Right atrium auricular region (tissue), 2 donors: ENCODE measurements at places on chromosomes 3 and 15.

DNA sequence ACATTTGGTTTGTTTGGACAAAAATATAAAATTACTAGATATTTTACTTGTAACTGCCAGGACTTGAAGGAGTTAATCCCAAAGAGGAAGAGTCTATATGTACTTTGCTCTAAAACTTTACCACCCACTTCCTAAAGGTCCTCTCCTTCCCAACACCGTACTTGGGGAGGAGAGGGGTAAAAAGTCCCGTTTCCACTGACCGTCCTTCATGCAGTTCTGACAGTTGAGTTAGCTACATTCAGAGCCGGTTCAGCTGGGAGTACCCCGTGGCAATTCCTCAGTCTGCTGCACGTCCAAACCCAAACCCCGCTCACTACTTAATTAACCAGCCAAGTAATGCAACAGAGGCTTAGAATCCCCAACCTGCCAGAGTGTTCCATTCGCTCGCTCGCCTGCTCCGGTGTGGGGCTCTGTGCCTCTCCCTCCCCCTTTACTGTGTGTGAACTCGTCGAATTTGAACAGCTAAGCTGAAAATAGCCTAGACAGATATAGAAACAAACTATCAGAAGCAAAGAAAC, 519.7 kb downstream of the FOXP1 start:
- H3K27me3 ChIP-seq, result no peaks in the 10 kb centered on the region
- peak overlapping the region; percentile 59 for H3K4me3 ChIP-seq
- H3K27ac ChIP-seq, result peak overlapping the region; percentile 96

DNA sequence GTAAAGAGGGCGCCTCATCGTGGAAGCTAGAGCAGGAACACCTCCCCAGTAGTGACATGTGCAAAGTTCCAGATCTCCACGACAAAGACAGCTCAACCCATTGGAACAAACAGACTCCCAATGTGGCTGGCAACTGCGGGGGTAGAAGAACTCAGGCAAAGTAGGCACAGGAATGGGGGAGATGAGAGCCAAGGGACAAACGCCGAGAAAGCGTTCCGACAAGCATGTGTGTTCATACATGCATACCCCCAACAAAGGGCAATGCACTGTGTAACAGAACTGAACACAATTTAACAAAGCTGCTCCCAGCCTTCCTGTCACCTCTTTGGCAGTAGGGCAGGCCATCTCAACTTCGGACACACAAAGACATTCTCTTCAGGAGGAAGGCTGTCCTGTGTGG, 11.6 kb downstream of the RCCD1 start:
- H3K36me3 ChIP-seq, result peaks cover 8% of the 10 kb centered on the region
- no peak for DNase-seq
- H3K27ac ChIP-seq, result no peak overlapping the region
- H3K4me1 ChIP-seq, result peaks cover 5% of the 10 kb centered on the region
- H3K27me3 ChIP-seq, result no peaks in the 10 kb centered on the region
- no peak overlapping the region for H3K4me3 ChIP-seq

- no peak for DNase-seq
- H3K4me3 ChIP-seq, result no peak overlapping the region
- H3K36me3 ChIP-seq, result no peaks in the 10 kb centered on the region
Observed at GRCh38 chr3:127585163-127585812, 5.2 kb downstream of the TPRA1 start.

- H3K27ac ChIP-seq, result no peak overlapping the region
- no peaks in the 10 kb centered on the region for H3K4me1 ChIP-seq
- no peak overlapping the region for H3K4me3 ChIP-seq
- no peaks in the 10 kb centered on the region for H3K27me3 ChIP-seq
Observed at GRCh38 chr3:85631070-85631469, 672.3 kb downstream of the CADM2 start.

DNA sequence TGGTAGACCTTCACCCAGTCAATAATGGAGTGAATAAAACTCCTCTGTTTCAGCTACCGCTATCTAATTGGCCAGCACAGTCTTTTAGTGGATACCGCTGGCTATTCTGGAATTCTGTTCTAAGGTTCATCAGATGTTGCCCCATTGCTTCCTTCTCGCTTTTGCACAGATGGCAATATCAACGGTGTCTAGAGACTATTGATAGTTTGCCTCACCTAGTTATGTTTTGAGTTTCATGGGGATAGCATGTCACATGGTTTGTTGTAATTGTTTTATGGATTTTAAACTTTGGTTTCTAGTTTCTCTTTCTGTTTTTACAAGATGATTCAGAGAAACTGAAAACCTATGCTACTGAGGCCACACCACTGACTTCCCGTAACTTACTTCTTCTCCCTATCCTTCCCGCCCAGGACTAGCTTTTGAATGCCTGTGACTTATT, 2.0 kb downstream of the XRN1 start:
- H3K27me3 ChIP-seq, result no peaks in the 10 kb centered on the region
- H3K27ac ChIP-seq, result no peak overlapping the region
- H3K4me1 ChIP-seq, result peaks cover 16% of the 10 kb centered on the region

GRCh38 chr15:52071570-52071969, 41.0 kb downstream of the BCL2L10 start:
- DNase-seq, result no peak
- H3K27me3 ChIP-seq, result no peaks in the 10 kb centered on the region
- no peak overlapping the region for H3K4me3 ChIP-seq
- H3K36me3 ChIP-seq, result no peaks in the 10 kb centered on the region
